ENCODE measurements at places on chromosomes 5 and 9.

- DNase-seq: no peak
Measured at GRCh38 chr5:9332026-9332425, 213.8 kb downstream of the SEMA5A start.

DNA sequence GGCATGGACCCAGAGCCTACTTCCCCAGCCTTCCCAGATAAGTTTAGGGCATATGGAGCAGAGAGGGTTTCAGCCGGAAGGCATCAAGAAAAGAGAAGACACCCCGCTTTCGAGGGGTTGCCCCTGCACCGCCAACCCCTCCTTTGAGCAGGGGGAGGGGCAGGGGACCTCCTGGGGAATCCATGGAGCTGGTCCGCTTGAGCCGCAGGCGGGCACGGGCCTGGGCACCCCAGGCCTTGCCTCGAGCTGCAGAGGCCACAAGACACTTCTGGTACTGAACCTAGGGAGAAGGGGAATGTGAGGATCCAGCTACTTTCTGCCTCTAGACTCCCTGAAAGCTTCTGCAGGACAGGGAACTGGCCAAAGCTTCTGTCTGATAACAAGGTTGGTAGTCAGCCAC is 1.3 kb upstream of the SRA1 start:
- DNase-seq: no peak

- no peak for DNase-seq
Measured at GRCh38 chr9:89309608-89310474, 1.2 kb upstream of the CKS2 start.

DNA sequence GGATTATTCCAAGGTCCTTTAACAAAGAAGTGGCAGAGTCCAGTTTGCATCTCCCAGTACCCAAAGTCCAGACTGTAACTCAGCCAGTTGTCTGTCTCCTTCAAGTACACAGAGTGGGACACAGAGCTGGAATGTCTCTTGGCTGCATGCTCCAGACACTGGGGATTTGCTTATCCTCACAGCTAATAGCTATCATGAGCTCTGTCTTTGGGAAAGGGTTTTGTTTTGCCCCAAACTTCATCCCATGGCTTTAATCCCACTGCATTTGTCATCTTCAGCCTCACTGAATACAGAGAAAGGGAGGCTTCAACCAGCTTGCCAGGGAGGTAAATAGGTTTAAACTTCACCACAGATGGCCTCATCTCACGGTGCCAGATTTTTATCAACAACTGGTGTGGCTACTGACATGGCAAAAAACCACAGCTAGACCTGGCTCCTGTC is 412.2 kb upstream of the SLC24A2 start:
- DNase-seq: no peak

DNA sequence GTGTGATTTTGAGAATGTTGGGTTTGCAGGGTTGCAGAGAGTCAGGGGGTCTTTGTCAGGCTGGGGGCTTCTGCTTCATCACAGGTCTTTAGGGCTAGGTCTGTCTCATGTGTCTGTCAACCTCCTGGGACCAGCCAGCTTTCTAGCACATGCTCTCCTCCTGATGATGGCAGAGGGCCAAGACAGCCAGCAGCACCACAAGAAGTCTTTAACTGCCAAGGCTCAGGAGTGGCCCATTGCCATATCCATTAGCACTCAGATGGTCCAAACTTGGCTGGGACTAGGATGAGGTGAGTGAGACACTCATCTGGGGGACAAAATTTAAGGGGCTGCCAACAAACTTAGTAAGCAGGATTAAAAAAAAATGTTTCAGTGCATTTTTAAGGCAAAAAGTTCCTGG is 384.2 kb upstream of the CDH10 start:
- no peak for DNase-seq

DNA sequence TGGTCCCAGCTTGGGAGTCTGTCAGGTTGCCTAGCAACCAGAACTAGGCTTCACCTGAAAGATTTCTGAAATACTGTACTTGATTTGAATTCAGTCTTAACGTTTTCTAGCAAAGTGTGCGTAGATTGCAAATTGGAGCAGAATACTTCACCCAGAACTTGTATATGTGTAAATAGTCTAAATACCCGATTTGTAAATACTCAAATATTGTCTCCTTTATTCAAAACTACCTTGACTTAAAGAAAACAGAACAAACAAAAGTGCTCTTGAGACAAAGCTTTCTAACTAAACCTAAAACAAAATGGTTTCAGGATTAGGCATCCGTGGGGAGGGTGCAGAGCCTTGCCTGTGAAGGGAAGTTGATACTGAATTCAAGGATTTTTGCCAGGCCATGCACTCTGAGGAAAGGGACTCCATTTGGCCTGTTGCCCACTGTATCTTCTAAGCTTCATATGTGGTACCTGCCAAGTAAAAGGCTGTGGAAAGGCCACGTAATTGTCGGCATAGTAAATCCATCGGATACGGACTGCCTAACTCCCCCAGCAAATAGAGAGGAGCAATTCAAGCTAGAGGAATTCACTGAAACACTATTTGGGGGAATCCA is 744 bp upstream of the HMGCS1 start:
- DNase-seq: peak; percentile 5

DNA sequence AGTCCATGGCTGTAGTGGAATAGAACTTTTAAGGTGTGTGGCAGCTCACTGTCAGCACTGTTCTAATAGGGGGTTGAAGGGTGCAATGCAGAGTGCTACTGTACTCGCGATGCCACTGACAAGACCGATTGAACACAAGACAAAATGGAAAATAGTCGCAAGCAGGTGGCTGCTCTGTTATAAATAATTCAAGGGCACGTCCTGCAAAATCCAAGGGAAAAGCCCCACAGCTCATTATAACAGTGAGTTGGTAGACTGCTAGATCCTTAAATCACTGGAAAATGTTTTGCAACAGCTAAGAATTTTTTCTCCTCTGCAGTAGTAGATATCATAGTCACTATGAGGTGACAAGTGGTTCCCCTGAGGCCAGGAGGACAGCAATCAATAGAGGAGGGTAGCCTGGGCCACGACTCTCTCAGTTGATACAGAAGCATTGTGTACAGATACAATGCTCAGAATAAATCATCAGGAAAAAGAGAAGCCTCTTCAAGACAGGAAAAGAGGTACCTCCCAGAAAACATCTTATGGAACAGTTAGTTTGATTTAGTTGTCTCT is 926.3 kb downstream of the TLE4 start:
- DNase-seq: no peak

DNA sequence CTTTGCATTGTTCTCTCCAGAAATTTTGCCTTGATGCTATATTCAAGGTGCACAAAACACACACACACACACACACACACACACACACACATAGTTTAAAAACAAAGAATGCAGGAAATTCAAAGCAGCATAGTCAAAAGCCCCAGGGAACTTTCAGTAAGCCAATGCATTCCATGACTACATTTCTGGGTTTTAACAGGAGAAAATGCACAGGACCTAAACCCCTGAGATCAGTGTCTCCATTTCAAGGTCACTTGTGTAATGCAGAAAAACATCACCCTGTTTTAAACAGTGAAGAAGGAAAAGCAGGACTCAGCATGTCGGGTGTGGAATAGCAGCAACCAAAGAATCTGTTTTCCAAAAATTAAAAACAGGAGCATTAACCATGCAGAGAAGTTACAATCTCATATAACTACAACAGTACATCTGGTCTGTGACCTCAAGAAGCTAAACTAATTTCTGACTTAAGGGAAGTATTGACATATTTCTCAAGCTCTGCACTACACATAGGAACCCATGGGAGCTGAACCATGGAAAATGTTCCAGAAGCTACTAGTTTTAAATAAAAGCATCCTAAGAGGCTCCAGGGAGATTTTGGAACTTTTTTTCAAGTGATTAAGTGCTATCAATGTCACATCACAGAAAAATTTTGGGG is 296.7 kb downstream of the HINT1 start:
- no peak for DNase-seq

DNA sequence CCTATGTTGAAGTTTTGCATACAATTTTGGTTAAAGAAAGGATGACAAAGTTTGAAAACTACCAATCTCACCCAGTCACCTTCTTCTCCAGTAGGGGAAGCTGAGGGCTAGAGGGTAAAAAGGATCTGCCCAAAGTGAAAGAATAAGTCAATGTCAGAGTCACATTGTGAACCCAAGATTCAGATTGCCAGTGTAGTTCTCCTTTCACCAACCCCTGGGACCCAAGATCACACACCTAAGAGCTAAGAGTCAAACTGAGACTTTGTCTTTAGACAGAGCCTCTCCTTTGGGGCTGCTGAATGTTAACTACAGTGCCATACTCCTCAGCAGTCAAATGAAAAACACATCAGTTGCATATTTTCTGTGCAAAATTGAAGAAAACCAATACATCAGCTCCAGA is 210.6 kb downstream of the ATP10B start:
- DNase-seq: no peak

DNA sequence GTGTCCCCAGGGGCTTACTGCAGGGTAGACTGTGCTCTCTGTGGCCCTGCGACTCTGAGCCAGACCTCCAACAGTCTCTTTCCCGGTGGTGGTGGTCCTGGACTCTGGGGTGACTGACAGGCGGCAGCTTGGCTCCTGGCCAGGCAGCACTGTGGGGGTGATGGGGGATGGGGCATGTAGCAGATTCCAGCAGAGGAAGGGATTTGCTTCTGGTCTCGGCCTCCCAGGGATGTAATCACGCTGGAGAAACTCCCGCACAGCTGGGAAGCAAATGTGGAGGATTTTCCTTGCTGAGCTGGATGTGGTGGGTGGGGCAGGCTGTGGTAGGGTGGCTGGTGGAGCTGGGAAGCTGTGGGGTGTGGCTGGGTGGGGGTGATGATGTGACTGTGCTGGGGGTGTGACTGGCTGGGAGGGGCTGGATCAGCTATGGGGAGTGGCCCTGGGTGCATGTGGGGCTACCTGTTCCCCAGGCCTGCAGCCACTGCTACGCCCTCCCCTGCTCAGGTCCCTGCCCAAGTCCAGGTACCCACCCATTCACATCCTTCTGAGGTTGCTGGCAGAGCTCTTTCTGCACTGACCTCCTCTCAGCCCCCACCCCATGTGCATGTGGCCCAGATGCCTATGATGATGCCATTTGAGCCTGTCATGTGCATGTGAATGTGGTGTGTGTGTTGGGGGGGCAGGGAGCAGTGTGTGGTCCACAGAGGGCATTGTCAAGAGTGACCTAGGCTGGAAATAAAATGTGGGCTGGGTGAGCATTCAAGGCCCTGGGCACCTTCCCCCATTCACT is 3.8 kb downstream of the NDST1 start:
- DNase-seq: no peak

DNA sequence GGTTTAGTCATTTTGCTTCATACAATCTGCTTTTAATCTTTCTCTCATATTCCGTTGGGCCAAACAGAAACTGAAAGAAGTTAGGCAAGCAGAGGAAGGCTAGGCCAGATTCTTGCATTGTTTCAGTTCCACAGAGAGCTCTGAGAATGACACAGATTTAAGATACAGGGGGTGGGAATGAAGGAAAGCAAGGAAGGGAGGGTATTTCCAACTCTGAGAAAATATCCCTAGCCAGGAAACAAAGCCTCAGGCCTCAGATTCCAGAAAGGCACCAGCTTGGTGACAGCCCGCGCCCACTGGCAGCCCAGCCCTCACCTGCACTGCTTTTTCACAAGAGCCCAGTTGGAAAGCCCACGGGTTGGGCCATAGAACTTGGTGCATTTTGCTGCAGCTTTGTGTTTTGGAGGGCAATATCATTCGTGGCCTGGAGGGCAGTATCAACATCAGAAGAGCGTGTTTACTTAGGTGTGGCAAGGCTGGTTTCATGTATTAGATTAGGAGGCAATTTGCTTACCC is 63.5 kb downstream of the ENC1 start:
- DNase-seq: no peak

GRCh38 chr5:173848986-173849596 is 39.1 kb upstream of the CPEB4 start:
- no peak for DNase-seq

DNA sequence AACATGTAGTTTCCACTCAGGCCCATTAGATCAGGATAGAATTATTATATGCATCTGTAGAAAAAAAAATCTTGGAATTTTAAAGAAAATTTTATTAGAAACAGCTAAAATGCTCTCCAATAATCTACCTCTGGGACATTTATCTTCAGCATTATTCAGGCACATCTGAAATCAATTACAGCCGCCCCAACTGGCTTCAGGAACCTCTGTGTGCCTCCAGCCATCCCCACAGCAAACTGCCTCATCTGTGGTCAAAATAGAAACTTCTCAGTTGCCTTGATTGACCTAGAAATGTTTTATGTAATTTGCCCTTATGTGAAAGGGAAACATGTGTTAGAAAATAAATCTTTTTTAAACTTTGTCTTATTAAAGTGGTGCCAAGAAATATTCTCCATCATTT is 120.1 kb upstream of the LPAR1 start:
- DNase-seq: no peak

- no peak for DNase-seq
Measured at GRCh38 chr5:41182666-41183065, 30.7 kb downstream of the C6 start.

- DNase-seq: no peak
Measured at GRCh38 chr5:170636206-170636605, 132.4 kb downstream of the KCNIP1 start.

DNA sequence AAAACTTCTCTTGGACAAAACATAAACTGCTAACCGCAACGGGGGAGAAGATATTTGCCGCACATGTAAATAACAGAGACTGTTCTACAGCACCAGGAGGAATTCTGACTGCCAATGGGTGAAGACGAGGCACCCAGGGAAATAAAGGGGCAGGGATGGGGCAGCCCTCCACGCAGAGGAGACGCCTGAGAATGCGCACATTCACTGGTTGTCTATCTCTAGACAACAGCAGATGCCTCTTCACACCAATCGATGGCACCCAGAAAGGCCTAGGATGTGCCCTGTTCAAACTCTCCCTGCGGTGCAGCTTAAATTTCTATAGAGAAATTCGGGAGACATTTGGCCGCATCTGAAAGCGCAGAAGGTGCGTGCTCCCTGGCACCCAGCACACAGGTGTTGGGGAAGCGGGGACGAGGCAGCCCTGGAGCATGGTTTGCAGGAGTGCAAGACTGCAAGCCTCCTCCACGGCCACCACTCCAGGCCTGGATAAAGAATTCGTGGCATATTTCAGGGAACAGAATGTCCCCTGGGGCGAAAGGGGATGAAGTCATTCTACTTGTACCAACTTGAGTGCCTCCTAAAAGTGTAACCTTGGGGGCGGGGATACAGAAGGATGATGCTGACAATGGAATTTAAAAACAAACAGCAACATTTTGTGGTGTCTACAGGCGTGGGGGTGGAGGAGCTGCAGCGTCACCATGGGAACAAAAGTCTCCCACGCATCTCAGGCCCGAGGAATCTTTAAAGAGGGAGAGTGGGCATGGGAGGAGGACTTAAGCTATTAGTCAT is 6.3 kb upstream of the IRX2 start:
- no peak for DNase-seq

DNA sequence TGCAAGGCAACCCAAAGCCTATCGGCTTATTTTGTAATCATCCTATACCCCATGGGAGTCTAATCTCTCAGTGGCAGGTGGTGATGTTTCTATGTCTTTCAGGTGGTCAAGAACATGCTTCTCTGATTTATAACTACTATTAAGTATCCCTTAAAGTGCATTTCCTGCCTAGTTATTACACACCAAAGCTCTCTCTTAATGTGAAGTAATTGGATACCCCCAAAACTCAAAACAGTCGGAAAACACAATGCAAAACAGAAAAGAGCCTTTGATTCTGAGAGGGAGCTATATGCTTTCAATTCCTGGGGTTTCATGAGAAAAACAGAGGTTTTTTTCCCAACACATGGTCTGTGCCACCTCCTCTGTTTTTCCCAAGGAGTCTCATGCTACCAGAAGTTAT is 416.4 kb downstream of the CSNK1G3 start:
- DNase-seq: no peak

Data from stimulated activated CD4-positive, alpha-beta T cell treated with anti-CD3 and anti-CD28 coated beads, Interleukin-4, amount 100 ng/mL, for 24 hours (primary cell).